ENCODE measurements at places on chromosomes 6 and 20.

GRCh38 chr6:40302856-40303454, 284.2 kb downstream of the LRFN2 start:
- DNase-seq, result no peak

DNA sequence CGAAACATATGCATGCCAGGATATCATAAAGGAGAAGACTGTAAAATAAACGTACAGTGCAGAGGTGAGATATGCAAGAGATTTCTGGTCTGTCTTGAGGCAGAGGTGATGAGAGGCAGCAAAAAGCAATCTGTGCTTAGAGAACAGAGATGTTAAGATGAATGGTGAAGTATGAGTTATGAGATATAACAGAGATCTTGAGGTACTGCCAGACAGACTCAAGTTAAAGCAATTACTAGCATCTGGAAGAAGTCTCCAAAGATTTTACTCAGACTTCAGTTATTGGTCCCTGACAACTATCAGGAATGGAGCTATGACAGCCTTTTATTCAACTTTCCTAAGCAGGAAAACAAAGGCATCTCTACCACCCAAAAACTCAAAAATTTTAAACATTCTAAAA, 122.8 kb upstream of the DST start:
- no peak for DNase-seq

DNA sequence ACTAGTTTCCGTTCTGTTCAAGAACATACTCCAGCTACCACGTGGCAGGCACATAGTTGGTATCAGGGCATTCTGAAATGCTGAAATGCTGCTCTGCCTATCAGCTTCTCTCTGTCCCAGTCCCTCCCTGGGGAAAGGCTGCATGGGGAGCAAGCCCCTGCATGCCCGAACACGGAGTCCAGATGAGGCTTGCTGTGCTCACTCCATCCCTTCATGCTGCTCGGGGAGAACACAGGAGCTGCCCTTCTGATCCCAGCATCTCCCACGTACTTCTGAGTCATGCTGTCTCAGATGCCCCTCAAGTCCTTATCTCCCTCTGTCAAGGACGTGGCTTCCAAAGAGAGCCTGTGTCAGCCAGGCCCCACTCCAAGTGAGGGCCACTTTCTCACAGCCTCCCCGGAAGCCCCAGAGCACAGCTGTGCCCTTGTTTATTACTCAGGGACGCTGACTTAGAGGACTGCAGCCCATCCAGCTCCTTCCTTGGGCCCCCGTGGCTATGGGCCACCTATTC, 29.4 kb downstream of the THBS2 start:
- DNase-seq, result no peak

GRCh38 chr6:28315628-28316027, 20.3 kb downstream of the ZSCAN31 start:
- DNase-seq, result no peak
